ENCODE measurements at places on chromosomes 2 and 18.

DNA sequence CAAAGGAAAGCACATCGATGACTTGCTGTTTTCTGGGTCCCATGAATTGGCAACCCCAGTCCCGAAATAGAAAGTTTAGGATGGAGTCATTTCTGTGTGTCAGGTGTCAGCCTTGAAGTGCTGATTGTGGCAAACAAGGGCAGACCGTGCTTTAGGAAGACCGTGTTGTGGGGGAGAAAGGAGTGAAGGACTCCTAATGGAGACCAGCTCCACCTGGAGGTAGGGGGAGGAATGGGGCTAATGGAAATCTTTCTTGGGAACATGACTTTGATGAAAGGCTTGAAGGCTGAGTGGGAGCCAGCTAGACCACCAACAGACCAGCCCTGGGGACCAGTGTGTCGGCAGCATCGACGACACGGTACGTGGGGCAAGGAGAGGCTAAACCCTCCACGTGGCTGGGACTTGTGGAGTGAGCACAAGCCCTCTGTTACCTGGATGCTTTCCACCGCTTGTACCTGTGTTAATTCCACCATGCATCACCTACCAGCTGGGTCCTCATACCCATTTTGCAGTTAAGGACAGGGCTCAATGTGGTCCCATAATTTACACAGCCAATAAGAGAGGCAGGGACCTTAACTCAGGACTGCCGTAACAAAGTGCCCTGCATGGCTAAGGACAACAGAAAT is 104.2 kb downstream of the SH3BP4 start:
- DNase-seq = peak; percentile 48

DNA sequence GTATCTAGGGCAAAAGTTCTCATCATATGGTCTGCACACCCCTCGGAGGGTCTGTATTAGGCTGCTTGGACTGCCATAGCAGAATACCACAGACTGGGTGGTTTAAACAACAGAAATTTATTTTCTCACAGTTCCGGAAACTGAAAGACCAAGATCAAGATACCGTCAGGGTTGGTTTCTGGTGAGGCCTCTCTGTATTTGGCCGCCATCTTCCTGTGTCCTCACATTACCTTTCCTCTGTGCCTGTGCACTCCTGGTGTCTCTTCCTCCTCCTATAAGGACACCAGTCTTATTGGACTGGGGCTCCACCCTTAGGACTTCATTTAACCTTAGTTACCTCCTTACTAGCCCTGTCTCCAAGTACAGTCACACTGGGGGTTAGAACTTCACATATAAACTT is 132.5 kb downstream of the NCOA1 start:
- DNase-seq = no peak

GRCh38 chr18:34738175-34738894 is 28.2 kb downstream of the DTNA start:
- no peak for DNase-seq

GRCh38 chr2:107548216-107548615 is 278.5 kb upstream of the RGPD4 start:
- no peak for DNase-seq

GRCh38 chr2:85264471-85264870 is 63.3 kb downstream of the TGOLN2 start:
- DNase-seq = no peak

DNA sequence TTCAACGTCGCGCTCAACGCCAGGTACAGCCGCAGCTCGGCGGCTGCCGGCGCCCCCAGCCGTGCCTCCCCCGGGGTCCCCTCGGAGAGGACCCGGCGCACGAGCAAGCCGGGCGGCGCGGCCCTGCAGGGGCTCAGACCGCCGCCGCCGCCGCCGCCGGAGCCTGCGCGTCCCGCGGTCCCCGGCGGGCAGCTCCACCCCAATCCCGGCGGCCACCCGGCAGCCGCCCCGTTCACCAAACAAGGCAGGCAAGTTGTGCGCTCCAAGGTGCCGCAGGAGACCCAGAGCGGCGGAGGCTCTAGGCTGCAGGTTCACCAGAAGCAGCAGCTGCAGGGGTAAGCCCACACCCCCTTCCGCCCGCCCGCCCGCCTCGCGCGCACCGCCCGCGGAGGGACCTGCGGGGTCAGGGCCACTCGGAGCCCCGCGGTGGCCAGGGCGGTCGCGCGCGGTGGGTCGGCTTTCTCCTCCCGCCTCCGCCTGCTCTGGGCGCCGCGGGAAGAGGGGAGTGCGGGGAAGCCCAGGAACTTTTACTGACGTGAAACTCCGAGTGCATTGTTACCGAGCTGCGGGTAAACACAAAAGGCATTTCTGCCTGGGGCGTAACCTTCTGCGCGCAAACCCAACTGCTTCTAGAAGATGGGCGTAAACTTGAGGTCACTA is 861 bp downstream of the LTBP1 start:
- peak; percentile 56 for DNase-seq

GRCh38 chr2:71060871-71061270 is 7.6 kb upstream of the NAGK start:
- no peak for DNase-seq

- DNase-seq = no peak
Measured at GRCh38 chr2:215870986-215871385, 142.4 kb downstream of the MREG start.

GRCh38 chr2:236754271-236754944 is 184.8 kb downstream of the ACKR3 start:
- no peak for DNase-seq

- no peak for DNase-seq
Measured at GRCh38 chr2:188416367-188416766, 124.7 kb downstream of the GULP1 start.

- no peak for DNase-seq
Measured at GRCh38 chr2:85892216-85892944, 3.6 kb upstream of the ST3GAL5 start.

- no peak for DNase-seq
Measured at GRCh38 chr2:101426822-101427221, 39.5 kb upstream of the CREG2 start.

DNA sequence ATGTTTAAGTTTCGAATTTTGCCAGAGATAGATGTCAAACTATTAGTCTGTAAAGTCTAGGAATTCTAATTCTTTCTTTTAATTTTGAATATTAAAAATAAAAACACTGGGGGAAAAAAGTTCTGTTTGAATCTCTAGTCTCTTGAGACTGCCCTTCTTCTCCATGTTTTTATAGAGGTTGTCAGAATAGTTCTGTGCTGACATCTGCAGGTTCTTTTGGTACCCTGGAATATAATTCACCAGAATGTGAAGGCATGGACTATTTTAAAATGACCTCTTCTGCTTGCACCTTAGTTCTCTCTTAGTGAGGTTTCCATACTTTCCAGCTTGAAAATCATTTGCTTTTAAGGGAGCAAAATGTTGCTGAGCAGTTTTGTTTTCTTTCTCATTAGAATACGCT is 121.0 kb upstream of the MSTN start:
- DNase-seq = no peak

GRCh38 chr2:111188681-111189080 is 68.0 kb downstream of the BCL2L11 start:
- DNase-seq = no peak

DNA sequence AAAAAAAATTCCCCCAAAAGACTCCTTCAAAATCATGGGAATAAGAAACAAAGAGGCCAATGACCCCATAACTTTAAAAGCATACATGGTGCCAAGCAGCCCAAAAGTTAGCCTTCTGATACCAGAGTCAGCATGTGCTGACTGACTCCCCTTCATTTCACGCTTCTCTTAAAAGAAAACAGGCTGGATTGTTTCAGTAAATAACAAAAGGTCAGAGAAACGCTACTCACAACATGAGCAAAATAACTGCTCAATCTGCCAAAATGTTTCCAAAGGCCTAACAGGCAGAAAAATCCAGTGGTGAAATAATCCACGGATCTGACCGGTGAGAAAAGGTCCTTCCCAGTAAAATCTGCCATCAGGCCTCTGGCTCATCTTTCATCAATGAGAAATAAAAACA is 71.6 kb downstream of the BCL2 start:
- no peak for DNase-seq

DNA sequence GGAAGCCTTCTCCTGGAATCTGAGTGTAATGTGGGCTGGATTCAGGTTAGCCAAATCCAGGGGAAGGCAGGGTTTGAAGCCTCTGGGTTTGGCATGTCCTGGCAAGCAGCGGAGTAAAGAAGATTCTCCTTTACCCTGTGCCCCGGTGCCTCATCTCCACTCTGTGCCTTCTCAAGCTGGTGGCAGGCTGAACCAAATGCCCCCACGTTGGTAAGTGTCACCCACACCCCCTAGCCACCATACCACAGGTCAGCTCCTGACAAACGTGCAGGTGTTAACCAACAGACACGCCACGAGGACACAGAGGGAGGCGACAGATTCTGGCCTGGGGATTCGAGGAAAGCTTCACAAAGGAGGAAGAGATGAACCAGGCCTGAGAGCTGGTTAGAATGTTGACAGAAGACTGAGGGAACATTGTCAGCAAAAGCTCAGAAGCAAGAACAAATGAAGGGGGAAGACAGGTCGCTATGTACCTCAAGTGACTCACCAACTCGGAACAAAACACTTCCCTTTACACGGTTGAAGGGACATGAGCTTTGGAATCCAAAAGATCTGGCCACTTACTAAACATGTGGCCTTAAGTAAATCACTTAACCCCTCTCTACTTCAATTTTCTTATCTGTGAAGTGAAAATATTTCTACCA is 85.2 kb upstream of the LCLAT1 start:
- DNase-seq = no peak

- DNase-seq = no peak
Measured at GRCh38 chr2:195658541-195658890, 1.5 kb downstream of the SLC39A10 start.

DNA sequence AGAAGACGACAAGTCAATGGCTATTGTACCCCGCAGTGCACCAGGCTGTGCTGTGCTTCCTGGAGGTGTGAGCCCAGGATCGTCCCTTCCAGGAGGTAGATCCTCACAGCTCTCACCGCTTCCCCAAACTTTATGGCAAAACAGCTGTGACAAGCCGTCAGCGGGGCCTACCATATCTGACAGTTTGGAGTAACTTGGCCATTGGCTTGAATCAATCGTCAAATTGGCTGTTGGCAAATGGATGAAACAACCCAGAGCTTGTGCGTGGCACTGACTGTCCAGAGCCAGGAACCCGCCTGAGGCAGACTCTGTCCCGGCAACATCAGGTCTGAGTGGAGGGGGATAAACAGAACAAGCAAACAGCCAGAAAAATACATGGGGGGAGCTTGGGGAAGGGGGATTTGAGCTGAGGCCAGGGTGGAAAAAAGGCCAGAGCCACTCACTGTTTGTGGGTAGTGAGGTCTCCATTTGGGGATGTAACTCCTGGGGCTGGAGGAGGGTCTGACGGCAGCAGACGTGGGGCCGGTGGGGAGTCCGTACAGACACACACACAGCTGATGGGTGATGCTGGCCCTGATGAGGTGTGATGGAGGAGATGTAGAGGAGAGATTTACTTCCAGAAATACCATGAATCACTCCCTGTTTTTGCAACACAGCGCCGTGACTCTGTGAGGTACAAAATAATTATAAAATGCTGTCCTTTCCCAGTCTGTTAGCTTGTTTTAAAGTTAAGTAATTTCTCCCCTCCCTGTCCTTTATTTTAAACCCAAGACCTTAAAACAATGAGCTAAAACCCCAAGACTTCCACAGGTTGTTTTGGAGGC is 174.8 kb downstream of the TWIST2 start:
- no peak for DNase-seq

DNA sequence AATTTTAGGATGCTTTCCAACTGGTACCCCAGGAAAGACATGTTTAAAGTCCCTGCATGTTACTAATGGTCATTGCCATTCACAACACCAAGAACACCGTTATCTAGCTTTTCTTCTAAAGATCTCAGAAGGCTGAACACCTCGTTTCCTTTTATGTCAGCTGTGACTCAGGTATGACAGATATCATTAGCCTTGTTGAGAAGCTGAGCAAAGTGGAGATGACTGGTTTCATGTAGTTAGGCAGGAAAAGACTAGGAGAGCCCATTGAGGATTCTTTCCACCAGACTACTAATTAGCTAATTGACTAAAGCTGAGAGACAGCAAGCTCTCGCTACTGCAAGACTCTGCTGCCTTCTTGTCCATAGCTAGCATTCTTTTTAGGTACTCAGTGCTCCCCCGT is 32.0 kb upstream of the ARL5A start:
- DNase-seq = no peak

DNA sequence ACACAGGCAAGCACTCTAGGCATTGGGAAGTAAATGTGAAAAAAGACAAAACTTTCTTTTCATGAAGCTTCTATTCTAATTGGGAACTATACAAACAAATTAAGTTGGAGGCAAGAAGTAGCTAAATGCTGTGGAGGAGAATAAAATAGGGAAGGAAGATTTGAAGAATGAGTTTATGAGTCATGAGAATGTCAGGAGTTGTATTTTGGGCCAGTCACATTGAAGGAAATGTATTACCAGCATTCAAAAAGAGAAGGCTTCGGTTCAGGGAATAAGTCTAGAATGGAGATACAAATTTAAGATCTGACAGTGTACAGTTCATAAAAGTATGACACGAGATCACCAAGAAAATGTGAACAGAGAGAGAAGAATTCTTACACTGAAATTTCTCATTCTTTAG is 666.5 kb downstream of the ADCYAP1 start:
- DNase-seq = no peak

DNA sequence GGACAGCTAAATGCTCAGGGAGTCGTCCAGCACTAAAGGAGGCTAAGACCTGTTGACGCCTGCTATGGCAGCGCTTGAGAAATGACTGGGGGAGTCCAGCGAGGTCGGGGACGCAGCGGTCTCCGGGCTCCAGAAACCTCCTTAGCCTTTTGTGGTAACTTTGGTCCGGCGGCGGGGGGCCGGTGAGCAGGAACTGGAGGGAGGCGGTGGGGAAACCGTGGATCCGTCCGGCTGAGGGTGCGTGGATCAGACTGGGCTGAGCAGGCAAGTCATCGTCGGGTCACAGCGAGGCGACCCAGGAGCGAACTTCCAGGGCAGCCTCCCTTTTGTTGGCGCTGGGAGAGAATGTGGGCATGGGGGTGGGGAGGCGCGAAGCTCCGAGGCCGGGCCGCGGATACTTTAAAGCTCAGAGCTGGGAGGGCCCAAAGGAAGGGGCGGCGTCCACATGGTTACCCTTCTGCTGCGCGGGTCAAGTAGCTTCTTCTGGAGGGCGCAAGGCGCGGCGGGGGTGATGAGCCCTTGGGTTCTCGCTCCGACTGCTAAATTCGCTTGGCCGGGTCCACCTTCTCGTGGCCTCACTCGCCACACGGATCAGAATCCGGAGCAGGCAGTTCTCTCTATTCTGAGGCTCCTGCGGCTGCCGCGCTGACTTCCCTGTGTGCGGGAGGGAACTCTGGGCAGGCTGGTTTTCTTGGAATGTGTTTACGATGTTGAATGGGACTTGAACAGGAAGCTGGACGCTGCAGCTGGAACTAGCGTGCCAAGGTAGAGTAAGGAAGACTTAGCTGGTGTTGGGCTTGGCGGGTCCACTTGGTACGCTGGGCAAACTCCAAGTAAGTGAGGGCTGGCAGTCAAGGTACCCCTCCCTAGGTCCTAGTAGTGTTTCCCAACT is 920 bp downstream of the GULP1 start:
- DNase-seq = peak; percentile 69

DNA sequence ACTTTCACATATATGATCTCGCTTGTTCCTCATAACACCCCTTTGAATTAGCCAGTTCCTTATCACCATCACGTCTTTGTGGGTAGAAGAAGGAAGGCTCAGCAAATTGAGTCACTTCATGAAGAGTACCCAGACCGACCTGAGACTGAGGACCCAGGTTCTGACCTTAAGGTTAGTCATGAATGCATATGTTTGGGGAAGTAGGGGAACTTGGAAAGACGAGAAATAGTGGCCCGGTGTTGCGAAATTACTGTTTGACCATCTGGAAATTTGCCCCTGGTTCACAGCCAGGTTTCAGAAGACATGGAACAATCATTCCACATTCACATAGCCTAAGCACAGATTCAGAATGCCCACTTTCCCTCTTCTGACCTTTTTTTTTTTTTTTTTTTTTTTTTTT is 59.8 kb downstream of the MEIS1 start:
- no peak for DNase-seq
